ENCODE measurements at places on chromosomes 5 and 9. TPM values are rescaled to one million over a fixed set of nuclear protein-coding genes. Genes with fewer than 3 reads are reported as not detected.

Gene LCN1
- not detected for total RNA-seq

Gene SWI5
- 17.6 TPM for total RNA-seq

Gene TRIM7
- 3.4 TPM for total RNA-seq

Gene GPR151
- total RNA-seq, result not detected

Gene CSF2
- 5.3 TPM for total RNA-seq

Gene HNRNPK
- total RNA-seq, result 472 TPM

Gene DBH
- total RNA-seq, result not detected

Gene FGF1
- total RNA-seq, result 0.44 TPM

Gene PCDHGB4
- 28.2 TPM for total RNA-seq

Gene PTGER4
- 13.0 TPM for total RNA-seq

Gene FRRS1L
- total RNA-seq, result not detected

Gene SARDH
- total RNA-seq, result 11.9 TPM

Gene NUDT2
- total RNA-seq, result 27.8 TPM

Gene PCDHB12
- under 0.01 TPM for total RNA-seq

Gene SOX30
- total RNA-seq, result not detected

Gene PPP3R2
- total RNA-seq, result not detected

Gene SNCB
- total RNA-seq, result 0.14 TPM

Gene CDC25C
- 13.3 TPM for total RNA-seq

Gene PLAC8L1
- not detected for total RNA-seq

Gene RASEF
- total RNA-seq, result 0.44 TPM

Gene DAB2IP
- 27.1 TPM for total RNA-seq

Data from placental pericyte (primary cell).